COR-L47 (cell line): ENCODE measurements at places on chromosomes 3 and 15.

DNA sequence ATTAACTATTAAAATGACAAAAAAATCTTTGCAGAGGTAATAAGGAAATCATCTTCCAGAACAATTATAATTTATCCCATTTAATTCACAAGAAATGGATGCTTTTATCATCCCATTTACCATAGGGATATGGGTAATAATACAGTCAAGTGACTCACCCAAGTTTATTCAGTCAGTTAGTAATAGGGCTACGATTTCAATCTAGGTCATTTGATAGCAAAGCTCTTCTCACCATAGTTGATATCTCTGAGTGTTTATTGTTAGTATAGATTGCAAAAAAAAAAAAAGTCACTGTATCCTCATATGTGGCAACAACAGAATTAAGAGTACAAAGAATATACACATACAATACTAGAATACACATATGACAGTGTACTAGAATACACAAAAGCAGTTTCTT is 797.1 kb downstream of the ROBO1 start:
- no peak for DNase-seq

- DNase-seq, result no peak
These were observed 81.8 kb downstream of the NLGN1 start for GRCh38 chr3:173479301-173479700.

DNA sequence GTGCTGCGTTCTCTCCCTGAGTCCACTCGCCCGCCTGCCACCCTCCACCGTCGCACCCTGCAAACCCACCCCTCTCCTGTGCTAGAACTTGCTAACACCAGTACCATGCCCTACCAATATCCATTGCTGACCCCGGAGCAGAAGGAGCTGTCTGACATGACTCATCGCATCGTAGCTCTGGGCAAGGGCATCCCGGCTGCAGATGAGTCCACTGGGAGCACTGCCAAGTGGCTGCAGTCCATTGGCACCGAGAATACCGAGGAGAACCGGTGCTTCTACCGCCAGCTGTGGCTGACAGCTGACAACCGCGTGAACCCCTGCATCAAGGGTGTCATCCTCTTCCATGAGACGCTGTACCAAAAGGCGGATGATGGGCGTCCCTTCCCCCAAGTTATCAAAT is 4.9 kb upstream of the ALAS1 start:
- DNase-seq, result no peak

GRCh38 chr3:35965908-35966307 is 326.6 kb downstream of the ARPP21 start:
- DNase-seq, result peak; percentile 3

DNA sequence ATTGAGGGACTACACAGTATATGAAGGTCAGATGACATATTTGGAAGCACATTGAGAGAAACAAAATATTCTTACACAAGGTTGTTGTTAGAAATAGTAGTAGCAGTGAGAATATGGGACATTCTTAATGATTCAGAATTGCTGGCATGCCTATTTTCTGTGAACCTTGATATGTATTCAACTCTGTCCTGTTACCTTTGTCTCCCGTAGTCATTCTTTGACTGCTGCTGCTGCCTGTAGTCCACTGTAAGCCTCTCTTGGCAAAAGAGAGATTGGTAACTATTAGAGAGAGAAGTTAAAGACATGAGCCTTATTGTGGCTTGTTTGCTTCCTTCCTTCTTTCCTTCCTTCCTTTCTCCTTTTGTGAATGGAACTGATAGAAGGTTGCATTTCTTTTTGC is 64.5 kb downstream of the TCF12 start:
- no peak for DNase-seq

- DNase-seq, result no peak
These were observed 374.0 kb upstream of the CBLB start for GRCh38 chr3:106242781-106243180.

- no peak for DNase-seq
These were observed 6.3 kb upstream of the GALNT15 start for GRCh38 chr3:16168211-16168610.

DNA sequence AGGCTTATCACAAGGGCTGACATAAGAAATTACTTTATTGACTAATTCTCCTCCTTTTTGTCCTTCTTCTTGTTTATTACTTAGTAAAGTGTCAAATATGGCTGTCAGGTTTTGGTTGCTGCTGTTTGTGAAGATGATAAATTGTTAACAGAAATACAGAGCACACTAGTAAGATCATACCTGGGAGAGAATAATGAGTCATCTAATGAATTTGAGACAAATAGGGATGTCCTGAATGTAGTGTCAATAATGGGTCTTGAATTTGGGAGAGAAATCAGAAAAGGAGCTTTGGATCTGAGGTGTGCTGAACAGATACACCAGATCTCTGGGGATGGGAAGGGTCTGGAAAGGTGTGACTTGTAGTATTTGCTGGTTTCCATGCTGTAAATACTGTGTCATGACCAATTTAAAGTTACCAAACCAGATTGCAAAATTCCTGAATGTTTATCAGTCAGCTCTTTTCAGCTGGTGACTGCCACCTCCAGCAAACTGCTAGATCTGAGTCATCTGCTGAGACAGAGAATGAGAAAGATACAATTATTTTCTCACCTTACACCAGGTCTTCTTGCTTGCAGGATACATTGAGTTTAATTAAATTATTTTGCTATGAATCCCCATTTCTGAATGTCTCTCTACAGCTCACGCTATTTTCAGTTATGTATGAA is 76.7 kb upstream of the SATB1 start:
- DNase-seq, result no peak

GRCh38 chr15:92076541-92076940 is 223.0 kb downstream of the SLCO3A1 start:
- DNase-seq, result no peak

GRCh38 chr15:58515807-58516206 is 84.0 kb downstream of the LIPC start:
- DNase-seq, result no peak

DNA sequence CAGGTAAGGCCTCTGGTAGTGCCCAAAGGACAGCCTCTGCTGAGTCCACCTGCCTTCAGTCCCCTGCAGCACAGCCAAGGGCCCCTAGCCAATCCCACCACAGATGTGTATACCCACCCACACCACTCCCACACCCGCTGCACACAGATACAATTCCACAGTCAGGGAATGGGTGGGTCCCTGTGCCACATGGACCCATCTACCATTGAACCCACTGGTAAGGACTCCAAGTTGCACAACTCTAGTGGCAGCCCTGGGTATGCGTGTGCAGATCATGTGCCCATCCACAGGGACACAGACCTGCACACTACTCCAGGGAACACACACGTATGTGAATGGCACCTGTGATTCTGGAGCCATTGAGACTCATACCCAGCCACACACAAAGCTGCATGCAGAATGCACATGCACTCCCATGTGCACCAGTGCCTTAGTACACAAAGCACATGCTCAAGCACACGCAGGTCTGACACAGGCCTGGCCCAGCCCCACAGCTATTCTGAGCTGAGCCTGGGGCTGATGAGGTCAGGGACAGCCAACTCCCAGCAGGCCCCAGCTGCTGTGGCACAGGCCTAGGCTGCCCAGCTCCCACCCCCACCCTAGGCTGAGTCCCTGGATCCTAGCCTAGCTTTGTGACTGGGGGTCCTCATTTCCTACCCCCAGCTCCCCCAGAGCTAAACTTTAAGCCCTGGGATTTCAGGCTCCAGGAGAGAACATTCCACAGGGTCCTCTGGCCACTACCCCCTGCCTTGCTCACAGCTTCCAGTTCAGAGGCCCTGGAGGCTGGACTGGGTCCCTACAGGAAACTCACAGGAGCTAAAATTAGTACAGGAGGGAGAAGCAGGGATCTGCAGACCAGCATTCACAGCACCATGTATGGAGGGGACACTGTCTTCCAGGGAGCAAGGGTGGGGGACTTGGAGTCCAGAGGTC is 2.7 kb upstream of the ALS2CL start:
- no peak for DNase-seq

- no peak for DNase-seq
These were observed 17.8 kb downstream of the PLXNA1 start for GRCh38 chr3:127000761-127001160.

DNA sequence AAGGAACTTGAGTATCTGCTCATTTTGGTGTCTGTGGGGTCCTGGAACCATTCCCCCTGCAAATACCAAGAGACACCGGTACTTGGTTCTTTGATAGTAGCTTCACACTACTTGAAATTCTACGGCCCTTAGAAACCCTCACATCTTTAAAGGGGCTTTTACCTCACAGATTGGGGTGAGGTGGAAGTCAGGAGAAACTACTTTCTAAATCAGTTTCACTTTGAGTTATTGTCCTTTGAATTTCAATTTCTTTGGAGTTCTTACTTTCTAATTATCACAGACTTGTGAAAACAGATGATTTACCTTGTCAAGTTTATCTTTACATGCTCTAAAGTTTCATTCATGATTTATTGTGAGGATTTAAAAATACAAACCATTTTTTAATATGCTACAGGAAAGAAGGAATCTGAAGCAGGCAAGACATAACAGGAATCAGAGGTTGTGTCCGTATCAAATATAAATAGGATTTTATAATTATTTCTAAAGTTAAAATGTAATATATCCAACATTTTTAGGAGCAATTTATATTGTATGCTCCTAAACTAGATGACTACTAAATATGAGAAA is 98.9 kb downstream of the NEDD4 start:
- DNase-seq, result no peak

- DNase-seq, result no peak
These were observed 269.2 kb upstream of the GOLIM4 start for GRCh38 chr3:168364967-168365366.

- DNase-seq, result no peak
These were observed 57.4 kb downstream of the TIGIT start for GRCh38 chr3:114351123-114351821.

GRCh38 chr3:20890111-20890519 is 704.1 kb upstream of the SGO1 start:
- DNase-seq, result no peak

DNA sequence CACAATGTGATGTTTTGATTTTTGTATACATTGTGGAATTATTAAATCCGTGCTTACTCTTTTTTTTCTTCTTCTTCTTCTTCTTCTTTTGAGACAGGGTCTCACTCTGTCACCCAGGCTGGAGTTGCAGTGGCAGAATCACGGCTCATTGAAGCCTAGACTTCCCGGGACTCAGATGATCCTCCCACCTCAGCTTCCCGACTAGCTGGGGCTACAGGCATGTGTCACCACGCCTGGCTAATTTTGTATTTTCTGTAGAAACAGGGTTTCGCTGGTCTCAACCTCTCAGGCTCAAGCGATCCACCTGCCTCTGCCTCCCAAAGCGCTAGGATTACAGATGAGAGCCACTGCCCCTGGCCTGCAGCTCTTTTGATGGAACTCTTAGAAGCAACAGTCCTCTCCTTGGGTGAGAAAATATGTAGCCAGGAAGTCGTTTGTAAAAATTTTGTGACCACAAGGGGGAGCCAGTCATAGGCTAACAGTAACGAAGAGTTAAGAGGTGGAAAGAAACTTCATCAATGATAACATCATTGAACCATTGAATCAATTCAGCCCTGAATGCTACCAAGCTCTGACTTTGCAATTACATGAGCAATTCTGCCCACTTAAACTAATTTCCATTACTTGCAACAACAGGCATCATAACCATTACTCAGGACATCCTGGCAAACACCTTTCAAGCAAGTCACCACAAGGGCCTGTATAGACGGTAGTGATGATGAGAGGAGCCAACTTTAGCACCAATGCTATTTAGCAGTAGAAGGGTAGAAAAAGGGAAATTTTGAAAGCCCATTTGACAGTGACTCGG is 16.7 kb upstream of the CMTM7 start:
- peak; percentile 20 for DNase-seq

DNA sequence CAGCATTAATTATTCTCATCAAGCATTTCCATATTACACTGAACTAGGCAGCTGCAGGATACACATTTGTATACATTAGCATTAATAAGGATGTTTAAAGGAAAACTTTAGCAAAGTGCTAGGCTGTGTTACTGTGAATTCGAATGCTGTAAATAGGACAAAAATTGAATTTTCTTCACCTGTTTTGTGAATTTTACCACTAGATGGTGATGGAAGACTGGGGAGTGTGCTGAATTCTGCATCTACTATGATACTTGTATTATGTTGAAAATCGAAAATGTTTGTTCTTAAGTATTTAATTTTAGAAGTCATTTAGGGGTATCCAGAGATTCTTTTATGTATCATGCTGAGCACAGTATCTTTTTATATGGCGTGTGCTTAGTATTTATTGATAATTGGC is 12.3 kb upstream of the P2RY14 start:
- no peak for DNase-seq

GRCh38 chr15:58074452-58074851 is 8.9 kb upstream of the ALDH1A2 start:
- no peak for DNase-seq

DNA sequence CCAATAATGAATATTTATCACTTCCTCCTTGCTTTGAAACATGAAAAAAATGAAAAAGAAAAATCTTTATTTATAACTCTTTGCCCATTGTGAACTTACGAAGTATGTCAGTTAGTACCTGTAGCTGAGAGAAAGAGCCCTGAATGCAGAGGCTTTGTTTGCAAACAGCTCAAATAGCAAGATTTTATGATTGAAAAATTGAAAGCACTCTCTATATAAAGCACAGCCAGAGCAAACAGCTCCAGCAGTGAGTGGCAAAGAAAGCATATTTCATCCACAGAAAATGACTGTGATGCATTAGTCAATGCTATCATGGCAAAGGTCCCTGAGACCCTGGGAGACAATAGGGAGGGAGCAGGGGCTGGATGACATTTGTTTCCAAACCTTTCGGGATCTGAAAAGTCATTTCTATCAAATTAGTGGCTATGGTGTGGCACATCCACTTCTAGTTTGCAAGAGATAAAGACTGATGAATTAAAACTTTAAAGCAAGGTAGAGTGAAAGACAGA is 576.1 kb downstream of the OTOL1 start:
- peak; percentile 3 for DNase-seq

DNA sequence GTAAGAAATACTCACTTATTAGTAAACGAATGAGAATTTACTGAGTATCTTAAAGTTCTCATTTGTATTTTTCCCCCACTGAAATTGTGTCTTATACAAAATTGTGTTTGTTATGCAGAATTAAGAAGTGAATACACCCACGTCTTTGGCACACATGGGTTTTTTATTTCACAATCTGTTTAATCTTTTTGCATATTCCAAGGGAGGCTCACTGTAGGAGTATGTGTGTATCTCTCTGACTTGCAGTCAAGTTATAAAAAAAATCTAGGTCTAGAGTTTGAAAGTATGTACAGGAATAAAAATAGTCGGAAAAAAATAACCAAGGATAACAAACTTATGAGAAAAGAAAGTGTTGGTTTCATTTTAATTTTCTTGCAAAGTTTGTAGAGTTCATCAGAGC is 255.2 kb downstream of the PDCD6IP start:
- no peak for DNase-seq

GRCh38 chr3:129530821-129531220 is 2.4 kb downstream of the RHO start:
- DNase-seq, result no peak
